ENCODE measurements at places on chromosomes 4 and X.

DNA sequence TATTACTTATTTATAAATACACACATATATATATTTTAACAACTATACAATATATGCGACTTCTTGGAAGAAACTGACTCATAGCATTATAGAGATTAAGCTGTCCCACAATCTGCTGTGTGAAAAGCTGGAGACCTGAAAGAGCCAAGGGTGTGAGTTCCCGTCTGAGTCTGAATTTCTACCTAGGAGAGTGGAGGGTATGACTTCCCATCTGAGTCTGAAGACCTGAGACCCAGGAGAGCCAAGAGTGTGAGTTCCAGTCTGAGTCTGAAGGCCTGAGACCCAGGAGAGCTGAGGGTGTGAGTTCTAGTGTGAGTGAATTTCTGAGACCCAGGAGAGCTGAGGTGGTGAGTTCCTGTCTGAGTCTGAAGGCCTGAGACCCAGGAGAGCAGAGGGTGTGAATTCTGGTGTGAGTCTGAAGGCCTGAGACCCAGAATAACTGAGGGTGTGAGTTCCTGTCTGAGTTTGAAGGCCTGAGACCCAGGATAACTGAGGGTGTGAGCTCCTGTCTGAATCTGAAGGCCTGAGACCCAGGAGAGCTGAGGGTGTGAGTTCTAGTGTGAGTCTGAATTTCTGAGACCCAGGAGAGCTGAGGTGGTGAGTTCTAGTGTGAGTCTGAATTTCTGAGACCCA is 8.9 kb upstream of the P2RY8 start:
- DNase-seq, result no peak

DNA sequence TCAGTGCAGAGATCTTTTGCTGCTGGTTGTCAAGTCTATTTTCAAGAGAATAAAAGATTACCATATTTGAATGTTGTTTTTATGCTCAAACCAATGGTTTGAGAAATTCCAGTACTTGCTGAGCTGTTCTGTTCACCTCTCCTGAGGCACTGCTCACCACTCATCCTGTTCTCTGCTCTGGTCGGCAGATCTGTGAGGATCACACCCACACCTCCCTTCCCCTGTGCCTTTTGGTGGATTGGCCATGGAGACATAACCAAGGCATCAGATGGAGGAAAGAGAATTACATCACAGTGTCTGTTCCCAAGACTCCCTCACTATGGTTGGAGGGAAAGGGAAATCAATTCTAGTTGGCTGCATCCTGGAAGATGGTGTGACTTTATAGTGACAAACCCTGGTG is 391.6 kb downstream of the ARHGAP24 start:
- DNase-seq, result no peak

GRCh38 chrX:11117745-11118144 is 6.6 kb downstream of the HCCS start:
- no peak for DNase-seq

DNA sequence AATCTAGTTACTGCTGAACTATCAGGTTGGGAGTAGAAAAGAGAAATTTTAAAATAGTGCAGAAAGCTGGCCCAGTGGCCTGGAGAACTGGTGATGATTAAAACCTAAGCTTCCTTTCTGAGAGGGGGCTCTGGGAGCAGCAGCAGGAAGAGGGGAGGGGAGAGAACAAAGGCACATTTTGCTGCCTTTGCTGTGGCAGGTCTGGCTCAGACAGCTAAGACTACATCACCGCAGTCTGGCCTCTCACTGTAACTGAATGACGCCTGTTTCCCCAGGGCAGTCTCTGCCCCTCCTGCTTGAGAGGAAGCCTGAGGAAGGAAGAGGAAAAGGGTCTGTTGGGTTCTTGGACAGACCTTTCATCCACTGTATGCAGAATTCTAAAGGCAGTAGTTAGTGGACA is 148.5 kb downstream of the FRAS1 start:
- DNase-seq, result no peak

DNA sequence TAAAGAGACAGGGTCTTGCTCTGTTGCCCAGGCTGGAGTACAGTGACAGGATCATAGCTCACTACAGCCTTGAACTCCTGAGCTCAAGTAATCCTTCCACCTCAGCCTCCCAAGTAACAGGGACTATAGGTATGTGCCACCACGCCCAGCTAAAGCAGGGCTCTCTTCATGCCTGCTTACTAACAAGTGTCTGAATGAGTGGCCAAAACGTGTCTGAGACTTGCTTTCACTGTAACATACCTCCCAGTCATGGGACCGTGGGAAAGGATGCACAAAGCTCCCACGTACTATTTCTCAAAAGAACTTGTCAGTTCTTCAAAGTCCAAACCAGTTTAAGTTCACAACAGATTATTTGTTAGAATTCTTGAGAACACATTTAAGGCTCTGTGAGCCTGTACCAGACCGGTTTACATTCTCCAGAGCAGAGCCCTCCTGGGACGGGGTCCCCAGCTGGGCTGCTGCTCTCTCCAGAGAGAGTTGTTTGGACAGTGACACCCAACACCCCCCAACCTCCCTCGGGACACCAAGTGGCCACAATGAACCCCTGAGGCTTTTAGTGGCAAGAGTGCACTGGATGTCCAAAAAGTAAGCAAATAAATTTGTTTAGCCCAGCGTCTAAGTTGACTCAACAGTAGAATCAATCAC is 24.1 kb downstream of the SH3KBP1 start:
- DNase-seq, result no peak

- no peak for DNase-seq
Observed at GRCh38 chrX:40144576-40144975, 46.8 kb upstream of the BCOR start.

DNA sequence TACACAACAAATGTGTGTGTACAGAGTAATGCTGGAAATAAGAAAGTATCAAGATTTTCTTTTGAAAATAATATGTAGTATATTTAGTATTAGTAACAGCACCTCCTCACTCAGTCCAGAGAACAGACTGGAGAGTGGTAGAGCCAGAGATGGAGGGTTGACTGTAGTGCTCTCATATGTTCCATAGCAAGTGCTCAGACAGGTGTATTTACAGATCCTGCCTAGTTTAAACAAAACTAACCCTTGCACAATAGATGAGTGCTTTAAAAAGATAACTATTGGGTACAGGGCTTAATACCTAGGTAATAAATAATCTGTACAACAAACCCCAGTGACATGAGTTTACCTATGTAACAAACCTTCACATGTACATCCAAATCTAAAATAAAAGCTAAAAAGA is 381.0 kb upstream of the EMCN start:
- DNase-seq, result no peak

GRCh38 chrX:82961129-82961528 is 547.0 kb upstream of the POU3F4 start:
- DNase-seq, result no peak

DNA sequence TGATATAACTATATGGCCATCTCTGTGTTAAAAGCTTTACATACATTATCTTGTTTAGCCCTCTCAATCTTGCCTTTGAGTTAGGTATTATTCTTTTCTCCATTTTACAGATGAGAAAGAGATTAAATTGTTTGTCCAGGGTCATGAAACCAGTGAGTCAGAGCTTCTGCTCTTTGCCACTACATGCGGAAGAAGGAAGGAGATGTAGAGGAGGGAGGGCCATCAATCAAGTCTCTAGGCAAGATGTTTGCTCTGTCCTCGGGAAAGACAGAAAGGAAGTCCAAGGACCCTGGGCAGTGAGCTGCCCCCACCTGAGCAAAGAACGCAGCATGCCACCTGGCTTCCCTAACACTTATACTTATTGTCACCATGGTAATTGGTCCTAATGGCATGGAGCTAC is 133.7 kb upstream of the IL1RAPL2 start:
- no peak for DNase-seq

DNA sequence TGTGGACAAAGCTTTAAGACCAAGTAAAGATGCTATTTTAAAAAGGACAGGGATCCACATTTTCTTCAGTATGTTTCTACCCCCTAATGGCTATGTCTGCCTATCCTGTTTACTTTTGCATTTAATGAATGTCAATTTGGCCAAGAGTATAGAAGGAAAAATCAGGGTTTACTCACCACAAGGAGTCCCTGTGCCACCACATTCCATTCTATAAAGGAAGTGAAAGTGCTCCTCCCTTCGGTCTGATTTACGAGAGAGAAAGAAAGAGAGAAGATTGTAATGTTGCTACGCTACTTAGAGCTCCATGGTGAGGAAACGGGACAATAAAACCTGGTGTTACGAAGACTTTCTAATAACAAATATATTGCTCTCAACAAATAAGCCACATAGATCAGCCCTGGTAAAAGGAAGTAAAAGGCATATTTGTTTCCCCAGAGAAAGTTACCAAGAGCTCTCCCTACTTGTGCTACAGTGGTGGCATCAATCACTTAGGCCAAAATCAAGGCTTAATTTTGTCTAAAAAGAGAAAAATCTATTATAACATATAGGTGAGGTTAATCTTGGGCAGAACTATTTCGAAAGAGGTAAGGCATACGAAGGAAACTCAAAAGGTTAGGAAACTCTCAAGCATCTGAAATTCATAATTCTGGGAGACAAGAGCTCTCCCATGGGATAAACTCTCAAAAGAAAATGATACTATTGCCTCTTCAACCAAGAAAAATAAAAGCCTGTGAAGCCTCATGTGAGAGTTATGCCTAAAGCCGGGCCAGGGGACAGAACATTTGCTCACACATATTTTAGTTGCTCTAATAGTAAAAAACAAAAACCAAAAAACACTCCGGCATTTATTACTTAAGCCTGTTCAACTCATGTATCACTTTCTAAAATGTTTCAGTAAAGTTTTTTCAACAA is 29.5 kb downstream of the TAPT1 start:
- DNase-seq, result no peak

DNA sequence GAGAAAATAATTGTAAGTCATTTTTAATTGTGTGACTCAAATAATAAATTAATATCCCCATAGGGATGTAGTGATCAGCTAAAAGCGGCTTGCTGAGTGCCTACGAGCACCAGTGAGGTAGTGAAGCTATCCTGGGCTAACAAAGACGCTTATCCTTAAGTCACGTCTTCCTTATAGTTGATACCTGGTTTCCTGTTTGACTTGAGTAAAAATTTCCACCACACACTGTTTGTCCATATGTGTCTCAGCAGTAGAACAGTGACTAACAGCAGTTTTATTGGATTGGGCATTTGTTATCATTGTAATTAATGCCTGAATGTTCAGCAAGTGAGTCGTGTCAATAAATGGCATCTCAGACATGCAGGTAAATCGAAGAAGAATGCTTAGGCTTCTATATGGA is 241.1 kb downstream of the GRXCR1 start:
- DNase-seq, result no peak

GRCh38 chrX:152901816-152902501 is 4.1 kb downstream of the ZNF185 start:
- DNase-seq, result no peak

- no peak for DNase-seq
Observed at GRCh38 chr4:47494124-47494430, 9.0 kb downstream of the ATP10D start.

- DNase-seq, result no peak
Observed at GRCh38 chr4:84529169-84529751, 30.2 kb upstream of the NKX6-1 start.

- DNase-seq, result no peak
Observed at GRCh38 chr4:107906458-107907100, 24.8 kb upstream of the CYP2U1 start.

- DNase-seq, result no peak
Observed at GRCh38 chr4:155541716-155542115, 124.9 kb upstream of the GUCY1A1 start.

DNA sequence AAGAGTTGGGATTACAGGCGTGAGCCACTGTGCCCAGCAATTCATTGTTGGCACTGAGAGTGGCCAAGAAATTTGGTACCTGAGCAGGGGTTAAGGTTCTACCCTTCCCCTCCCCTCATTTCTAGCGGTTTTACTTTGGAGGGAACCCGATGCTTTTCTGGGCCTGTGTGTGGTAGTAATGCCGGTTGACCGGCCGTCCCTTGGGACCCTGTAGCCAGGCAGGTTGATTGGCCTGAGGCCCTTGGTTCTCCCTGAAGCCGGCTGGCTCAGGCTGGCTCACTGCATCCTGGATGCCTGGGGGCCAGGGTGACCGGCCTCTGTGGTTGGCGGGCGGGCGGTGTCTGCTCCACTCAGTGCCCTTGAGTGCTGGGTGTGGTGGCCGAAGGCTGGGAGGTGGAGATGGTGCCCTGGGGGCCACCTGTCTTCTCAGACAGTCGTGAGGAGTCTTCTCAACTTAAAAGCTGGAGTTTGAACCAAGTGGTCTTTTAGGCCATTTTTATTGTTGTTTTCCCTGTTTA is 45.6 kb downstream of the RGS12 start:
- DNase-seq, result no peak

GRCh38 chr4:754221-755120 is 48.8 kb downstream of the PCGF3 start:
- no peak for DNase-seq

GRCh38 chr4:13990596-13991589 is 363.4 kb upstream of the BOD1L1 start:
- no peak for DNase-seq

GRCh38 chr4:8697826-8698225 is 105.3 kb downstream of the CPZ start:
- no peak for DNase-seq

GRCh38 chr4:181569553-181569952 is 673.6 kb upstream of the TENM3 start:
- no peak for DNase-seq

DNA sequence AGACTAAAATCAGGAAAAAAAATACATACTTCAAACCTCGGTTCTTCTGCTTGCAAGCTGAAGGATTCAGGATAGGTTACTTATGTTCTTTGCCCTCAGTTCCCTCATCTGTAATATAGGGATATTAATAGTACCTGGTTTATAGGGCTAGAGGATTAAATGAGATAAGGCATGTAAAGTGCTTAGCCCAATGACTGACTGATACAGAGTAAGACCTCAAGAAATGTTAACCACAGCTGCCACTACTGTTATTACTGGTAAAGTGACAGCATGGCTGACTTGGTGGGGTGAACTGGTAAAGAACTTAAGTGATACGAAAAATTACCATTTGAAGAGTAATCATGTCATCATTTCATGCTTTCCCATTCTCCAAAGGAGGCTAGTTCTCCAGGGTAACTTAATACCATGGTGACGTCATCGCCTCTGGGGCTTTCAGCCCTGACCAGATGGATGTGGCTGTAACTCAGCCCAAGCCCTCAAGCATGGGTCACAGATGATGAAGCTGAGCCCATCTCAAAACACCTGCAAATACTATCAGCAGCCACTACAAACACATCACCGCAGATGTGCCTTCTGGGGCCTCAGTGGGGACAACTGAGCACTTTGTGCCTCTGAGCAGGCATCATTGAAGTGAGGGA is 44.5 kb upstream of the SCML1 start:
- DNase-seq, result no peak

DNA sequence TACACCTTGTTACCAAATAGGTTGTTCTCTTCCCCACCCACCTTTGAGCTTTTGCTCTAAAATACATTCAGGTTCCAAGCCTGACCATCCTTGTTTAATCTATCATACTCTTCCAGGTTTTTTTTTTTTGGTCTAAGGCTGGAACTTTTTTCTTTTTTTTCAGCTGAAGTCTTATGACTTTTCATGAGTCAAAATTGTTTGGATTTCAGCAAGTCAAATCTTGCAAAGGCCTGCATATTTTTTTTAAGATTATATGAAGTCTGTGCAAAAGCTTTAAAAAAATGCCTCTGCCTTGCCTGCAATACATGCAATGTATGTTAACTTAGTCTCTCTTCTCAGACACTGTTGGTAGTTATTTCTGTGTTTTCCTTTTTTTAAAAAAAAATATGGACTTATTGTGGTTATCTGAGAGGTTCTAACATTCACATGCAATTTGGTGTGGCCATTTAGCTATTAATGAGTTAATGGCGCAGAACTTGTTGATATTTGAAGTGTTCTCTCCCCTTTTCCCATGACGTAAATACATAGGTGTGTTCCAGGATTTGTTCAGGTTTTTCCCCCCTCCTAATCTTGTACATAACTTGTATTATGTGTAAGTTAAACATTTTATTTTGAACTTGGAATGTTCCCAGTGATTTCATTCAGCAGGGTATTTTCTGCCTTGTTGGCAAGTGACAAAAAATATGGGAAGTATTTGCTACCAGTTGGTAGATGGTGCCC is 58.7 kb downstream of the CCKAR start:
- DNase-seq, result no peak
